ENCODE measurements at places on chromosomes 7 and 10. TPM values are rescaled to one million over a fixed set of nuclear protein-coding genes. Genes with fewer than 3 reads are reported as not detected.

The OR13A1 gene
- not detected for polyA plus RNA-seq

The MUC12 gene
- 0.99 TPM for polyA plus RNA-seq

The AOC1 gene
- not detected for polyA plus RNA-seq

The OLAH gene
- 0.16 TPM for polyA plus RNA-seq

The PCLO gene
- polyA plus RNA-seq, result 0.42 TPM

The NOM1 gene
- 12.9 TPM for polyA plus RNA-seq

The LRGUK gene
- polyA plus RNA-seq, result 0.31 TPM

The CELF2 gene
- polyA plus RNA-seq, result 65.3 TPM

The SP8 gene
- not detected for polyA plus RNA-seq

The TRIM50 gene
- polyA plus RNA-seq, result 0.55 TPM

The WNT2 gene
- polyA plus RNA-seq, result 7.4 TPM

The CFAP69 gene
- polyA plus RNA-seq, result 3.4 TPM

The IFIT1B gene
- not detected for polyA plus RNA-seq

The LIPA gene
- 34.9 TPM for polyA plus RNA-seq

The BAMBI gene
- 4.1 TPM for polyA plus RNA-seq

The CAV2 gene
- 37.7 TPM for polyA plus RNA-seq

The ZNF37A gene
- 9.3 TPM for polyA plus RNA-seq

The GPR141 gene
- not detected for polyA plus RNA-seq

The OR9A2 gene
- polyA plus RNA-seq, result not detected

The PODXL gene
- 76.4 TPM for polyA plus RNA-seq

The EGR2 gene
- 3.3 TPM for polyA plus RNA-seq

The PARP12 gene
- polyA plus RNA-seq, result 17.2 TPM

The AKR1C2 gene
- 8.3 TPM for polyA plus RNA-seq

The KLF6 gene
- polyA plus RNA-seq, result 87.9 TPM
